T-helper 22 cell (primary cell): ENCODE measurements at places on chromosomes 13 and 19.

GRCh38 chr13:75486146-75487062 is 4.4 kb upstream of the TBC1D4 start:
- no peak for DNase-seq

DNA sequence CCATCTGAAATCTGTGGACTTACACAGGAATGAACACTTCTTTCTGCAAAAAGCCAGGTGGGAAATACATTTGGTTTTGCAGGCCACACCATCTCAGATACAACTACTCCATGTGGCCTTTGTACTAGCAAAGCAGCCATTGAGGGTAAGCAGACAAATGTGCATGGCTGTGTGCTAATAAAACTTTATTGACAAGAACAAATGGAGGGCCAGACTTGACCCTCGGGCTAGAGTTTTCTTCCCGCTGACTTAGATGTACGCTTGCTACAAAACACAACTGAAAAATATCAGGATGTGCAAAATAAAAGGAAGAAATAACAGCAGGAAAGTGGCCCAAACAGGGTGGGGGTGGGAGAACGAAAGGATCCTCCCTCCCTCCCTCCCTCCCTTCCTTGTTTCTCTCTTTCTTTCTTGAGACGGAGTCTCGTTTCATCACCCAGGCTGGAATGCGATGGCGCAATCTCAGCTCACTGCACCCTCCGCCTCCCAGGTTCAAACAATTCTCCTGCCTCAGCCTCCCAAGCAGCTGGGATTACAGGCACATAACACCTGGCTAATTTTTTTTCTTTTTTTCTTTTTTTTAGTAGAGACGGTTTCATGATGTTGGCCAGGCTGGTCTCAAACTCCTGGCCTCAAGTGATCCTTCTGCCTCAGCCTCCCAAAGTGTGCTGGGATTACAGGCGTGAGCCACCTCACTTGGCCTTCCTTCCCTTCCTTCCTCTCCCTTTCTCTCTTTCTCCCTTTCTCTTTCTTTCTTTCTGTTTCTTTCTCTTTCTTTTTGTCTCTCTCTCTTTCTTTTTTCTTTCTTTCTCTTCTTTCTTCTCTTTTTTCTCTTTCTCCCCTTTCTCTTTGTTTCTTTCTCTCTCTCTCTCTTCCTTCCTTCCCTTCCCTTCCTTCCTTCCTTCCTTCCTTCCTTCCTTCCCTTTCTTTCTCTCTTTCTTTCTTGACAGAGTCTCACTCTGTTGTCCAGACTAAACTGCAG is 29.3 kb downstream of the CCL25 start:
- no peak for DNase-seq

DNA sequence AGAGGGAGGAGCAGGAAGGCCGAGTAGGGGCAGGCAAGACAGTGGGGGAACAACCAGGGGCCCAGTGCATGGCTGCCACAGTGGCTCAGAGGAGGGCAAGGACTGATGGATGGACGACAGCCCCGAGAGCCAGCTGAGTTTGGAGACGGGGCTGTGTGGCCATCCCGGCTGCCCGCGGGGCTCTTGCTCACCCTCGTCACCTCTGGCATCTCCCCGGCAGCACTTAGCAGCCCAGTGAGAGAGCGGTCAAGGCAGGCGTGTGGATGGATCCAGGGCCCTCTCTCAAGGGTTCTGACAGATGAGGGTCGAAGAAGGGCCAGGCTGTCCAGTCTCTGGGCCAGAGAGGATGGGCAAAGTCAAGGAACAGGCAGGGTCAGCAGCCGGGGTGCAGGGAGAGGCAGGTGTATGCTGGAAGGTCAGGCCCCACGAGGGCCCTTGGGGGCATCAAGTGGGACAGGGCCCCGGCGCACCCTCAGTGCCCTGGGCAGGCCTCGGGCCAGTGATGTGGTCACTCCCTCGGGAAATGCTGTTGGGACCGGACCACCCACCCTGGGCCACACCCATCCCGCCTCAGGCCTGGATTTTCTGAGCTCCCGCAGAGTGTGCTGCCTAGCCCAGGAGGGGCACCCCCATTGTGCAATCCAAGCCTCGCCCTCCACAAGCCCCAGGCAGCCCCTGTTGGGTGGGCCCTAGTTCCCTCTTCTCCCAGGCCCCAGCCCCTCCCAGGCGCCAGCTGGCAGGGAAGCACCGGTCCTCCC is 56.4 kb upstream of the TPM4 start:
- no peak for DNase-seq

- no peak for DNase-seq
Observed at GRCh38 chr19:51251468-51251820, 564 bp downstream of the SIGLECL1 start.

- DNase-seq, result no peak
Observed at GRCh38 chr13:113732961-113733950, 25.8 kb upstream of the TMEM255B start.

DNA sequence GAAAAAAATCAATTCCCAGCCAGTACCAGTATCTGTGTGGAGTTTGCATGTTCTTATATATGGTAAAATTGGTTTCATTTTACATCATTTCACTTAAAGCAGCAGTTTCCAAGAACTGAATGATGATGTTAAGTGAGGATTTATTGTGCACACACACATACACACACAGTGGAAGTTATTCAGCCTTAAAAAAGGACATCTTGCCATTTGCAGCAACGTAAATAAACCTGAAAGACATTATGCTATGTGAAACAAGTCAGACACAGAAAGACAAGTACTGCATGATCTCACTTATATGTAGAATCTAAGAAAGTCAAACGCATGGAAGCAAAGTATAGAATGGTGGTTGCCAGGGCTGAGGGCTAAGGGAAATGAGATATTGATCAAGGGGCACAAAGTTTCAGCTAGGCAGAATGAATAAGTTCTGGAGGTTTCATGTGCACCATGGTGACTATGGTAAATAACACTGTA is 5.3 kb downstream of the SIGLECL1 start:
- DNase-seq, result no peak

GRCh38 chr13:110280231-110280813 is 26.6 kb downstream of the COL4A1 start:
- no peak for DNase-seq
